NCI-H2081 treated with DMSO at 0.1 percent for 48 hours (cell line): ENCODE measurements at places on chromosomes 6 and 20.

GRCh38 chr6:134457941-134458340 lies 140.0 kb upstream of the SGK1 start:
- no peak for DNase-seq

GRCh38 chr6:112606656-112607435 lies 259.7 kb downstream of the RFPL4B start:
- DNase-seq = no peak

DNA sequence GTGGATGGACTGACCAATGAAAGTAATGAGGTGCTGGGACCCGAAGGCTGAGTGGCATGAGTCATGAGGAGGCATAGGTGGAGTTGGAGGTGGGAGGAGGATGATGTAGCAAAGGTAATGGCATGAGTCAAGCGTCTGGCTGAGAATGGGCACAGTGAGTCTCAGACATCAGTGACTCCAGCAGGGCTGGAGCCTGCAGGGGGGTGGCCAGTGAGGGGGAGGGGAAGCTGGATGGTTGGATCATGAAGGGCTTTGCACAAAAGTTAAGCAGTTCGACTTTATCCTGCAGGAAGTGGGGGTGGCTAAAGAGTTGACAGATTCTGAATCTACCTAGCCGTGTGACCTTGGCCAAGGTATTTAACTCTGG lies 99.0 kb upstream of the IYD start:
- DNase-seq = no peak

DNA sequence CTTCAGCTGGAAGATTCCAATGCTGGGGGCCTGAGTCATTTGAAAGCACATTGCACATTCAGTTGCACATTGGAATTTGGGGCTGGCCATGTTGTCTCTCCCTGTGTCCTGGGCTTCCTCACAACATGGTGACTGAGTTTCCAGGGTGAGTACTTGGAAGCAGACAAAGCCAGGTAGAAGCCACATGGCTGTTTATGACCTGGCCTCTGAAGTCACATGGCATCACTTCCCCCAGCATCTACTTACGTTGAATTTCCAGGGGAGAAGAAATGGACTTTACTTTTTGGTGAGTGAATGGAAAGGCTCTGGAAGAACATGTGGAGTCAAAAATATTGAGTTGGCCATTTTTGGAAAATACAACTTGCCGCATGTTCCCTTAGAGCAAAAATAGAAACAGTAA lies 155.5 kb downstream of the LINC00237 start:
- DNase-seq = no peak

DNA sequence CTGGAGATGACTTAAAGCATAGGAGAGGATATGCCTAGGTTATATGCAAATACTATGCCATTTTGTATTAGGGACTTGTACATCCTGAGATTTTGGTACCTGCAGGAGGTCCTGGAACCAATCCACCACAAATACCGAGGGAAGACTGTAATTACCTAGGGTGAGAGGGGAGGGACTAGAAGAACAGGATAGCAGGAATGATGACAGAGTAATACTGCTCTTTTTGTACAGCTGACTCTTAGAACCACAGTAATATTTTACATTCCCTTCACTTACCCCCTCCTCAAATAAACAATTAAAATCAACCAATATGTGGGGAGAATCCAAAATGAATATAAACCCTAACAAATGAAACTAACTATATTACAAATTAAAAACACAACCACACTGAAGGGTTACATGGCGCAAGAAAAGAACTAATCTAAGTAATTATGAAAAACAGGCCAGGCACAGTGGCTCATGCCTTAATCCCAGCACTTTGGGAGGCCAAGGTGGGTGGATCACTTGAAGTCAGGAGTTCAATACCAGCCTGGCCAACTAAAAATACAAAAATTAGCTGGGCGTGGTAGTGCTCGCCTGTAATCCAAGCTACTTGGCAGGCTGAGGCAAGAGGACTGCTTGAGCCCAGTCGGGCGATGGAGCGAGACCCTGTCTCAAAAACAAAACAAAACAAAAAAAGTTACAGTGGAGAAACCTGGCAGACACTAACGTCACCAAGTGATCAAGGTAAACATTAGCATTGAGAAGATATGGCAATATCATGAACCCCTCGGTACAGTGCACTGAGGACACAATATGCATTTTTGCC lies 37.1 kb downstream of the MAP1LC3A start:
- peak; percentile 27 for DNase-seq

DNA sequence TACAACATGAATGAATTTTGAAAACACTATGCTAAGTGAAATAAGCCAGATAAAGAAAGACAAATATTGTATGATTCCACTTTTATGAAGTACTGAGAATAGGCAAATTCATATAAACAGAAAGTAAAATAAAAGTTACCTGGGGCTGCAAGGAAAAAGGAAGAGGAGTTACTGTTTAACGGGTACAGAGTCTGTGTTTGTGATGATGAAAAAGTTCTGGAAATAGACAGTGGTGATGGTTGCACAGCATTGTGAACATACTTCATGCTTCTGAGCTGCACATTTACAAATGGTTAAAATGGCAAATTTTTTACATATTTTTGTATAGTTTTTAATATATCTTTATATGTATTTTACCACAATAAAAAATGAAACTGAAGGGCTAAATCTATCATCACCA lies 29.4 kb downstream of the EPB41L2 start:
- DNase-seq = no peak

DNA sequence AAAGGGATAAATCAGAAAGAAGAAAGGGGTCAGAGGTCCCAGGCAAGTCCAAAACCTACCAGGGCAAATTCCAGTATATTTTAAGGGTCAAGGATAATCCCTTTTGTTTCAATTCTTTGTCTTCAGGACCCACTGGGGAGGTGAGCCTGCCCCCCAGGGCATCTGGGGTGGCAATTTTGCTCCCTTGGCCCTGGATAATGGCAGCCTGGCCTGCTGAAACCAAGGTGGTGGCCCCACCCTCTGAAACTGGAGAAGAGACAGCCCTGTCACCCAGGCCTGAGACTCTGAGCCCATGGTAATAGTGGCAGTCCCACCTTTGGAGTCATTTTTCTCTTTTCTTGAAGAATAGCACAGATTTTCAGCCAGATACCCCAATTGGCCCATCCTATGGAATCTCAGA lies 118.1 kb downstream of the C6orf58 start:
- no peak for DNase-seq

- DNase-seq = no peak
Measured at GRCh38 chr20:5448449-5449118, 131.8 kb upstream of the PROKR2 start.

DNA sequence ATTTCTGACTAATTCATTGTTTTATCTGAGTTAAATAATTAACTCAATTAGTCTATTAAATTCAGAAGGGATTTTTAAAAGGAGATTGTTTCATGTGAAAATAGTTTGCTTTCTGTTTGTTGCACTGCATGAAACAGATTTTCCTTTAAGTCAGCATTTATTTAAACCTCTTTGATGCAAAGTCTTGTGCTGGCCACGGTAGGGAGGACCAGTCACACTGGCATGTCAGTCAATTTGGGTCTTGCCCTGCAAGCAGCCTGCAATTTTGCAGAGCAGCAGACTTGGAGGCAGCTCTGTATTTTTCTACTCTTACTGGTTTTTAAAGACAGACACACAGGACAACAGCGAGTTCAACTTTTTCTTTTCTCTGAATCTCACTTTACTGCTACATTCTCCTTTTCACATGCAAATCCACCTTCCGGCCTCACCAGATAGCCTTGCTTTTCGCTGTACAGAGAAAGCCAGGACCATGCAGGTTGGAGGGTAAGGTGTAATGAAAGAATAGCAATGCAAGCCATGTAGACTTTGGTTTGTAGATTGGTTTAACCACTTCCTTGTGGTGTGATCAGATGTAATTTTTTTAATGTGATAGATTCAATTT lies 689.9 kb upstream of the AGPAT4 start:
- DNase-seq = no peak

DNA sequence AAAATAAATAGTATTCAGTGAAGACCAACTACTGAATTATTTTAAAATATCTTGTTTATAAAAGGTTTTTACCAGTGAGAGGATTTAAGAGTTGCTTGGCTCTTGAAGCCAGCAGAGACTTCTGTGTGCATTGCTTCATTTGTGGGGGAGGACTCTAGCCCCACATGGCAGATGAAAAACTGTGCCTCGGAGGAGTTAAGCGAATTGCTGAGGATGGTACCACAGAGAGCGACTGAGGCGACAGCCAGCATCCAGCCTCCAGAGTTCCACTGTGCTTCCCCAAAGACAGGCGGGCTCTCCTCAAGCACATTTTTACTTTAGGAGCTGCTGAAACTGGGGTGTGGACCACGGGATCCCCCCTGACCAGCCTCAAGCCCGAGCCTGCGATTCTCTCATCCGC lies 80.7 kb downstream of the THBS2 start:
- no peak for DNase-seq

- no peak for DNase-seq
Measured at GRCh38 chr6:31655349-31656237, at the start of gene APOM. Gene APOM (plus strand): TSS chr6:31655894. CDS start chr6:31655967, 73 bp downstream.

- no peak for DNase-seq
Measured at GRCh38 chr20:11403711-11404110, 514.0 kb upstream of the BTBD3 start.

DNA sequence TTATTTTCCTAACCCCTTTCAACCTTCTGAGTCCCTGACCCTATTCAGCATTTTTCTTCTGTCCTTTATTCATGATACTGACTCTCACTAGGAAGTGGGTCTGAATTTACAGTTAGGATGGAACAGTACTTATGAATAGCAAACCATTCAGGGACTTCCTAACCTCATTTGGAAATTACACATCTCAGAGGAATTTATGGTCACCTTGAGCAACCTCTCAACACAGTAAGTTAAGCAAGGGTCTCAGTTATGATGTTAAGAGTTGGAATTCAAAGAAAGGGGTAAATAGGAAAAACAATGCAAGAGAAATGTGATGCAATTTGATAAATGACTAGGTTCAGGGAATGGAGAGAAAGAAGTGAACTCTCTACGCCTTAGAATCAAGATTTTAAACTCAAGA lies 97.3 kb downstream of the GPR6 start:
- no peak for DNase-seq

- no peak for DNase-seq
Measured at GRCh38 chr6:94414041-94414440, 994.7 kb upstream of the EPHA7 start.

DNA sequence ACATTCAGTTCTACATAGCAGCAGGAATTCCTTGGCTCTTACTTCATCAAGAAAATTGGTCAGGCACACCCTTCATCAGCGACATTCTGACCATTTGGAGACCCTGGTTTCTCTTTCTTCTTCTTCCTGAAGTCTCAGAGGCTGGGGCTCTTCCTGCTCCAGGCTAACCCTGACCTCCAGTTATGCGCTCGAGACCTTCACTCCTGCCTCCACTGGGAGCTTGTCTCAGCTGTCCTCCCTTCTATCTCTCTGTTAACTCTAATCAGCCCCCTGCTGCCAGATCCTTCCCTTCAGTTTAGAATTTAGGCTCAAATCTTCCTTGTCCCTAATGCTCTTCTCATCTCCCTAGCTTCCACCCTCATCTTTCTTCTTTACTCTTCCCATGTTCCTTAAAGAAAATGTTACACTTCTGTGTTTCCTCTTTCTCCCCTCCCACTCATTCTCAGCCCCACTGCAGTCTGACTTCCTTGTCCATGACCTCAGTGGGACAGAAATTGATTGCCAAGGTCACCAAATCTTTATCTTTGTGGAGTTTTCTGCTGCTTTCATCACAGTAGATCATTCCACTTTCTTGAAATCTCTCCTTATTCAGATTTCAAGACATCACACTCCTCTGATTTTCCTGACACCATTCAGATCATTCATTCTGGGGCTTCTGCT lies 8.4 kb upstream of the HLA-DOA start:
- DNase-seq = no peak

DNA sequence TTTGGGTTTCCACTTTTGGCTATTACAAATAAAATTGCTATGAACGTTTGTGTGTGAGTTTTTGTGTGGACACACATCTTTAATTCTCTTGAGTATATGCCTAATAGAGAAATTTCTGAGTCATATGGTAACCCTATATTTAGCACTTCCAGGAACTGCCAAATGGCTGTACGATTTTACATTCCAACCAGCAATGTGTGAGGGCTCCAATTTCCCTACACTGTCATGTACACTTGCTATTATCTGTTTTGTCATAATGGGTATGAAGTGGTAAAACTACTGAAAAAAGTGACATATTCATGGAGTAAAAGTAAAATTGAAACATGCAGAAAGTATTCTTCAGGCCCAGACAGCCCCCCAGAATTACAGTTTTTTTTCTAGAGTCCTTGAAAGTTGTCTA lies 59.6 kb upstream of the ESR1 start:
- no peak for DNase-seq

DNA sequence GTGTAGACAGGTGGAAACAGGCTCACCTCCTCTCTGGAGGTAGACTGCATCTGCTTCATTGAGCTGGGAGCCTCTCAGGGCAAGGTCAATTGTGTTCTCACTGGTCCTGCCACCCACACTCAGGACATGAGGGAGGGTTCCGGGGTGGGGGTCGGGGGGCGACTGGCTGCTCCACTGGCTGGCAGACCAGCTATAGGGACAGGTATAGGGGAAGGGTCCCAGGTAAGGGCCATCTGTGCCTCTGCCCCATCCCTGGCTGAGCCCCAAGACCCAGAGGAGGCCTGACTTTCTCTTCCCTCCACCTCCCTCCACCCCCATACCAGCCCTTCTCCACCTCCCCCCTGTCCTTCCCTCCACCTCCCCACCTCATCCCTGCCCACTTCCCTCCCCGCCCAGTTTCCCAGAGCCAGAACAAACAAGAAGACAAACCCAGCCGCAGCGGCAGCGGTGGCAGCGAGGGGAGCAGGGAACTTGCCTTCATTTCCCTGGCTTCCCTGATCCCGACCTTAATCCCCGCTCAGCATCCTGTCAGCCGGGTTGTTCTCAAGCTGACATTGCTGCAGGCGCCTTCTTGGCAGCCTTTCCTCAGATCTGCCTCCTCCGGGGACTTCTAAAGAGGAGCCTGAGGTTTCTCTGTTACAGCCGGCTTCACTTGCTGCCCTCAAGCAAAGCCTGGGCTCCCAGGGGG lies 18.3 kb upstream of the FOXP4 start:
- DNase-seq = no peak
